ENCODE measurements at places on chromosomes 7 and 10.

DNA sequence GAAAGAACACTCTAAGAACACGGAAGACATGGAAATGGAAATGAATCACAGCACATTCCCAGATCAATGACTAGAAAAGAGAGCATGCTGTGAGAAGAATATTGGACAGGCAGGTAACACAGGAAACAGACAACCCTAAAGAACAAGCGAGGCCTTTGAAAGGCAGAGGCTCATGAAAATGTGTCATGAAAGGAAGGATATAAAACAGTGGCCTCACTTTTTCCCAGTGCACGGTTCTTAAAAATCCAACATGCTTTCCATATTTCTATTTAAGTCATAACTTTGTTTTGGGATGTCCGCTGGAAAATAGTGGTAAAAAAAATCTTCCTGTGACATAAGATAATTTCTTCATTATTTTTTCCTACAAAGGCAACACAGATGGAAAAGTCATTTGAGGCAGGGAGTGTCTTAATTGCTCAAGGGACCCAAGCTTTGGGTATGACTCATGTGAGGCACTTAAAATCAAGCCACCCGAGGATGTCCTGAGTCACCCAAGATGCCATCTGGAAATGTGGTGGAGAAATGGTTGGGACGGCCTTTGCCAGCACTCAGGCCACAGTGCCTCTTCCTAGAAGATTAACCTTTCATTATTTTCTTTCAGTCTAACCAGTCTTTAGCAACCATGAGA, 17.0 kb downstream of the ITIH5 start:
- DNase-seq: no peak

DNA sequence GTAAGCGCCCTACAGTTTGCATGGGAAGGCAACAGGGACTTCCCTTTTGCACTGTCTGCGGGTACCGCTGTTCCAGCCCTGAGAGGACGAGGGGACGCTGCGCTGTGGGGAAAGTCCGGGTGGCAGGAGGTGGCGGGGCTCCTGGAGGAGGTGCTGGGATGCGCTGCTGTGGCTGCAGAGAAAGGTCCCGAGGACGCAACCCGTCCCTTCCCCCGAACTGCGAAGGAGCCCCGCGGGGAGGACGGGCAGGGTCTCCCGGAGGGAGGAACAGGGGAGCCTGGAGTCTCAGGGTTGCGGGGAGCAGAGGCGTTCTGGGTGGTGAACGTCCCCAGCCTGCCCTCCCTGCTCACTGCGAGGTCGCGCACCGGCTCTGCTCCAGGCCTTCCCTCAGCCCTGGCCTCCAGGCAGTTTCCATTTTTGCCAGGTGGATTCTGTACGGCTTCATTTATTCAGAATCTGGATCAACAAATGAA, 91.6 kb downstream of the CXCL12 start:
- peak; percentile 38 for DNase-seq

DNA sequence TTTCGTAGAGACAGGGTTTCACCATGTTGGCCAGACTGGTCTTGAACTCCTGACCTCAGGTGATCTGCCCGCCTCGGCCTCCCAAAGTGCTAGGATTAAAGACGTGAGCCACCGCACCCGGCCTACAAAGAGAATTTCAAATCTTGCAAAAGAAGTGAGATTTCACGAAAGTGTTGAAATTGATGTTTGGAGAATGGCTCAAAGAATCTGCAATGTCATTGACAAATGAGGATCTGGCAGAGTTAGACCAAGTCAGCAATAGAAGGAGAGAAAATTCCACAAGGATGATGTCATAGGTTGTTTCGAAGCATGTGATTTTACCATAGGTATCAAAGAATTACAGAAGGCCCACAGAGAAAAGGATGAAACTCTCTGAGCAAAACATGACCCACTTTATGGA, 71.7 kb downstream of the LYZL2 start:
- DNase-seq: peak; percentile 55

DNA sequence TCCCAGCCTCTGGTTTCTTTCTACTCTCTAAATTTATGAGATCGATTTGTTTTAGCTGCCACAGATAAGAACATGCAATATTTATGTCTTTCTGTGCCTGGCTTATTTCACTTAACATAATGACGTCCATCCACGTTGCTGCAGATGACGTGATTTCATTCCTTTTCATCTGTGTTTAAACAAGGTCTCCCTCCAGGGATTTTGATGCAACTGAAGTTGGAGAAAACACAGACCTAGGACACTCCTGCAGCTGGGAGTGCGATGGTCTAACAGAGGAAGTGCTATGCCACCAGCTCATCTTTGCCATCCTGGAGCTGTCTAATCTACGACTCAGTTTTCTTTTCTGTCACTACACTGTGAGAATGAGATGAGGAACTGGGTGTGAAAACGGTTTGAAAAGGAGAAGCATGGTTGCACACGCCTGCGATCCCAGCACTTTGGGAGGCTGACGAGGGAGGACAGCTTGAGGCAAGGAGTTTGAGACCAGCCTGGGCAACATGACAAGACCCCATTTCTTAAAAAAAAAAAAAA, 1.5 kb upstream of the KCTD7 start:
- no peak for DNase-seq

- no peak for DNase-seq
Measured at GRCh38 chr7:122746948-122747347, 44.2 kb upstream of the RNF148 start.

DNA sequence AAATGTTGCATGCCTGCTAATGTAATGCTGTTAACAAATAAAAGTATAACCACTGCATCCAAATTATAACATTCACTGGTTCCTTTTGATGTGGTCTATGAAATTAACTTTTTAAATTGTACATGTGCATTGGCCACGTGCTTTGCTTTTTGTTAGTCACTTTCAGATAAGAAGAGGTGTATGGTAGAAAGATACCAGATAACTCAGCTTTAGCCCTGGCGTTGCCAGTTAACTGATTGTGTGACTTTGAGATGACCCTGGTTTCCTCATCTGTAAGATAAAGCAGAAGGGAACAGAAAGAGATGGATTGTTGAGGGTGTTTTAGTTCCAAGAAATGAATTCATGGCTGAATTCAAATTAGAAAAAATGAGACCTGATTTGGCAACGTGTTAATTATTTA, 1.9 kb upstream of the TRDMT1 start:
- no peak for DNase-seq

DNA sequence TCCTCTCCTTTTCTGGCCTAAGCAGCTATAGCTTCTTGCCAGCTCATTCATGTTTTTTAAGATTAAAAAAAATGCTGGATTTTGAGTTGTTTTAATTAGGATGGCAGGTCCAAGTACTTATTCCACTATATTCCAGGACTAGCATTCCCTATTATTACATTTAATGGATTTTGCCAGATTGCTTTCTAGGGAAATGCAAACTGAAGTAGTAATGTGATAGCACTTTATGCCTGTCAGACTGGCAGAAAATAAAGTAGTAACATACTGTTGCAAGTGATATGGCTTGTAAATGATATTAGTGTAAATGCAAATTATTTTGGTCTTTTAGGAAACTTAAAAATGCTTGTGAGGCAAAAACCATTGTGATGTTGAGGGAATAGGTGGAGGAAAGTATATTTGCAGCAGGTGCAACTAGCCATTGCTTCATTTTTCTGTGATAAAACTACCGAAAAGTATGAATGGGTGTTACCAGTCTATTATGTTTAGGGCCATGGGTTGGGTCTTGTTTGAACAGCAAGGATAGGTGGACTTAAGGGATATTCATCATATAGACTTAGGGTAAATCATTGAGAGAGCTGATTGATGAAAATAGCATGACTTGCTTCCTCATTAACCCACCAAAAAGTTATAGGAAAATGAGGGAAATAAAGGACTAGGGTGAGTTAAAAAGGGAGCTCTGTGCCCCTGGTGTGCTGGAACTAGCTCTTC, 19.9 kb downstream of the ZNRF2 start:
- DNase-seq: no peak

DNA sequence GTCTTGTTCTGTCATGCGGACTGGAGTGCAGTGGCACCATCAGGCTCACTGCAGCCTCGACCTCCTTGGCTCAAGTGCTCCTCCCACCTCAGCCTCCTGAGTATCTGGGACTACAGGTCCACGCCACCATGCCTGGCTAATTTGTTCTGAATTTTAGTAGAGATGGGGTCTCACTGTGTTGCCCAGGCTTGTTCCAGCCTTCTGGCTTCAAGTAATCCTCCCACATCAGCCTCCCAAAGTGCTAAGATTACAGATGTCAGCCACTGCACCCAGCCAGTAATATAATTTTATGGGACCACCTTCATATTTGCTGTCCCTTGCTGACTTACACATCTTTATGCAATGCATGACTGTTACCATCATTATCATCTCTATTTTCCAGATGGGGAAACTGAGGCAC, 1.5 kb upstream of the HSPB1 start:
- no peak for DNase-seq

DNA sequence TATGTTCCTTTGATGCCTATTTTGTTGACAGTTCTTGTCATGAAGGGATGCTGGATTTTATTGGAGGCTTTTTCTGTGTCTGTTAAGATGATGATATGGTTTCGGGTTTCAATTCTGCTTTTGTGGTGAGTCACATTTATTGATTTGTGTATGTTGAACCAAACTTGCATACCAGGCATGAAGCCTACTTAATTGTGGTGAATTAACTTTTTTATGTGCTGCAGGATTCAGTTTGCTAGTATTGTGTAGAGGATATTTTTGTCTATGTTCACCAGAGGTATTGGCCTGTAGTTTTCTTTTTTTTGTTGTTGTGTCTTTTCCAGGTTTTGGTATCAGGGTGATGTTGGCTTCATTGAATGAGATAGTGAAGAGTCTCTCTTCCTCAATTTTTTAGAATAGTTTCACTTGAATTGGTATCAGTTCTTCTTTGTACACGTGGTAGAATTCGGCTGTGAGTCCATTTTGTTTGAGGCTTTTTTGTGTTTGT, 345.9 kb downstream of the KIF20B start:
- DNase-seq: no peak

DNA sequence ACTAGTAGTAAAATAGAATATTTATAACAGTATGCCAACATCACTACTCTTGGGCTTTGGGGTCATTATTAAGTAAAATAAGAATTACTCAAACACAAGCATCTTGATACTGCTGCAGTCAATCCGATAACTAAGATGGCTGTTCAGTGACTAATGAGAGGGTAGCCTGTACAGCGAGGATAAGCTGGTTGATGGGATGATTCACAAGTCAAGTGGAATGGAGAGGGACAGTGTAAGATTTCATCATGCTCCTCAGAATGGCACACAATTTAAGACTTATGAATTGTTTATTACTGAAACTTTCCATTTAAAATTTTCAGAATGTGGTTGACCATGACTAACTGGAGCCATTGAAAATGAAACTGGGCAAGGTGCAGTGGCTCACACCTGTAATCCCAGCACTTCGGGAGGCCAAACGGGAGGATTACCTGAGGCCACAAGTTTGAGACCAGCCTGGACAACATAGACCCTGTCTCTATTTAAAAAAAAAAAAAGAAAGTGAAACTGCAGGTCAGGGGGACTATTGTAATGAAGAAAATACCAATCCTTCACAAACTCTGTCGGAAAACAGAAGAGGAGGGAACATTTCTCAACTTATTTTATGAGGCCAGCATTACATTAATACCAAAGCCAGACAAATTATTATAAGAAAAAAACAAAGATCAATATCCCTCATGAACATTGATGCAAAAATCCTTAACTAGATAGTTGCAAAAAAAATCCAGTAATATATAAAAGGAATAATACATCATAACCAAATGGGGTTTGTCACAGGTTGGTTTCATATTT, 11.2 kb downstream of the AVL9 start:
- DNase-seq: no peak

GRCh38 chr10:83952314-83952713, 187.0 kb upstream of the GHITM start:
- no peak for DNase-seq

- DNase-seq: no peak
Measured at GRCh38 chr10:115483294-115483693, 390.1 kb downstream of the ATRNL1 start.

Measured in GM23338 (cell line).